CD4-positive, CD25-positive, alpha-beta regulatory T cell (primary cell): ENCODE measurements at places on chromosomes 13 and 19. TPM values are rescaled to one million over a fixed set of nuclear protein-coding genes. Genes with fewer than 3 reads are reported as not detected.

DNA sequence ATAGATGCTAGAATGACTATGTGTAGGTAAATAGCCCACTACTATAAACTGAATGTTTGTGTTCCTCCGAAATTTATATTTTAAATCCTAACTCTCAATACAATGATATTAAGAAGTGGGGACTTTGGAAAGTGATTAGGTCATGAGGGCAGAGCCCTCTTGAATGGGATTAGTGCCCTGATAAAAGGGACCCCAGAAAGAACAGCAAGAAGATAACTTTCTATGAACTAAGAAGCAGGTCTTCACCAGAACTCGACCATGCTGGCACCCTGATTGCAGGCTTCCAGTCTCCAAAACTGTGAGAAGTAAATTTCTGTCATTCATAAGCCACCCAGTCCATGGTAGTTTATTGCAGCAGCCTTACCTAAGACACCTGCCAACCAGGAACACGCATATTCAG lies 33.9 kb downstream of the OXGR1 start:
- H3K27me3 ChIP-seq, result no peaks in the 10 kb centered on the region
- no peak overlapping the region for H3K4me3 ChIP-seq

DNA sequence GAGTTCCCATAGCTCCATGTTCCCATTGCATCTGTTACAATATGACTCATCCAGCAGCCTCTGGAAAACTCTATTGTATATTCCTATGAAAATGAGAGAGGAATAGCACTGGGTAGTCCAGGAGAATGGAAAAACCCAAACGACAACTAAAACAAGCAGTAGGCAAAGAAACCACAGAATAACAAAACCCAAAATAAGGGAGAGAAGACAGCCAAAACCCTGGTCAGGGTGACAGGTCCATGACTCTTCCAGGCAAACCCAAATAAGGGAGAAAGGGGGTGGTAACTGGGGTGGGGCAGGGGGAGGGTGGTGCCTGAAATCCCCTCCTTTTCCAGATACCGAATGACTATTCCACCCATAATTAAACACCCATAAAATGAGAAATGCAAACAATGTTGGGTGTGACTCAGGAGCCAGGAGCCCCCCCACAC lies 4.0 kb upstream of the ZNF8 start:
- H3K4me3 ChIP-seq, result no peak overlapping the region
- H3K27me3 ChIP-seq, result no peaks in the 10 kb centered on the region
- H3K36me3 ChIP-seq, result peaks cover 28% of the 10 kb centered on the region
- H3K4me1 ChIP-seq, result peaks cover 17% of the 10 kb centered on the region
- no peak for DNase-seq

DNA sequence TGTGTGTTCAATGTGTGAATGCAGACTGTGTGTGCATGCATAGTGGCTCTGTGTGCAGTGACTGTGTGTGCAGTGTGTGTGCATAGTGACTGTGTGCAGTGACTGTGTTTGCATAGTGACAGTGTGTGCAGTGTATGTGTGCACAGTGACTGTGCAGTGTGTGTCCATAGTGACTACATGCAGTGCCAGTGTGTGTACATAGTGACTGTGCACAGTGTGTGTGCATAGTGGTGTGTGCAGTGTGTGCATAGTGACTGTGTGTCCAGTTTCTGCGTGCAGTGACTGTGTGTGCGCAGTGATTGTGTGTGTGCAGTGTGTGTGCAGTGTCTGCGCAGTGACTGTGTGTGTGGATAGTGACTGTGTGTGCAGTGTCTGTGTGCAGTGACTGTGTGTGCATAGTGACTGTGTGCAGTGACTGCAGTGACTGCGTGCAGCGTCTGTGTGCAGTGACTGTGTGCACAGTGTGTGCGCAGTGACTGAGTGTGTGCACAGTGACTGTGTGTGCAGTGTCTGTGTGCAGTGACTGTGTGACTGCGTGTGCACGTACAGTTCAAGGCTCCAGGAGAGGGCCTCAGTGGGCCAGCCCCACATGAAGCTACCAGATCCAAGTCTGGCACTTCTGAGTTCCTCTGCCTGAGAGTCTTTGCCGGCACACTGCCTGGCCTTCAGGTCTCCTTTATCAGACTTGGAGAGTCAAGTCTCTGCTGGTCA lies 90.3 kb downstream of the IER2 start:
- H3K36me3 ChIP-seq, result no peaks in the 10 kb centered on the region
- H3K27me3 ChIP-seq, result no peaks in the 10 kb centered on the region
- DNase-seq, result no peak
- peaks cover 3% of the 10 kb centered on the region for H3K4me1 ChIP-seq
- H3K27ac ChIP-seq, result no peak overlapping the region

DNA sequence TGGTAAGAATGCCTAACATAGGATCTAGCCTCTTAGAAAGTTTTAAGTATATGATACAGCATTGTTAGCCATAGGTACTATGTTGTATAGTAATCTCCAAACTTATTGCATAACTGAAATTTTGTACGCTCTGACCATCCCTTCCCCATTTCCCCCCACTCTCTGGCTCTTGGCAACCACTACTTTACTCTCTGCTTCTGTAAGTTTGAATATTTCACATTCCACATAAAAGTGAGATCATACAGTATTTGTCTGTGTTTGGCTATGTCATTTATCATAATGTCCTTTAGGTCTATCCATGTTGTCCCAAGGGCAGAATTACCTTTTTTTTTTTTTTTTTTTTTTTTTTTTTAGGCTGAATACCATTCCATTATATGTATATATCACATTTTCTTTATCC lies 396.9 kb downstream of the DLEU7 start:
- no peak overlapping the region for H3K4me3 ChIP-seq
- no peak for DNase-seq
- peaks cover 2% of the 10 kb centered on the region for H3K27me3 ChIP-seq
- H3K36me3 ChIP-seq, result no peaks in the 10 kb centered on the region
- no peak overlapping the region for H3K27ac ChIP-seq

- no peaks in the 10 kb centered on the region for H3K36me3 ChIP-seq
- no peak overlapping the region for H3K27ac ChIP-seq
Observed at GRCh38 chr19:21221693-21222092, 79.9 kb downstream of the ZNF431 start.

- H3K27ac ChIP-seq, result no peak overlapping the region
- H3K27me3 ChIP-seq, result no peaks in the 10 kb centered on the region
- no peak overlapping the region for H3K4me3 ChIP-seq
- peaks cover 29% of the 10 kb centered on the region for H3K4me1 ChIP-seq
- peaks cover 41% of the 10 kb centered on the region for H3K36me3 ChIP-seq
Observed at GRCh38 chr19:10669246-10669645, 15.1 kb downstream of the ILF3 start.

GRCh38 chr19:40054632-40055031 lies 1.4 kb downstream of the ZNF780B start:
- H3K4me3 ChIP-seq, result peak overlapping the region; percentile 91
- H3K27ac ChIP-seq, result no peak overlapping the region
- peaks cover 29% of the 10 kb centered on the region for H3K4me1 ChIP-seq
- H3K27me3 ChIP-seq, result no peaks in the 10 kb centered on the region

Gene RUBCNL
- total RNA-seq, result not detected

Gene NFIC
- total RNA-seq, result 17.8 TPM

Gene C19orf67
- not detected for total RNA-seq

Gene OVOL3
- total RNA-seq, result not detected
